Stimulated activated CD4-positive, alpha-beta T cell treated with anti-CD3 and anti-CD28 coated beads, Interleukin-1b, Interleukin-23, amount 100 ng/mL, for 4 hours (primary cell): ENCODE measurements at places on chromosomes 7 and 10.

- DNase-seq, result no peak
Observed at GRCh38 chr10:3499120-3499519, 285.9 kb downstream of the KLF6 start.

GRCh38 chr7:96649981-96650380 is 59.7 kb downstream of the SEM1 start:
- DNase-seq, result no peak

- DNase-seq, result no peak
Observed at GRCh38 chr10:75538144-75538543, 106.7 kb downstream of the LRMDA start.

- DNase-seq, result no peak
Observed at GRCh38 chr10:86944471-86944870, 12.9 kb downstream of the MMRN2 start.
